T-helper 17 cell (primary cell): ENCODE measurements at places on chromosomes 13 and 19.

GRCh38 chr13:91491980-91492379, 93.6 kb downstream of the GPC5 start:
- no peaks in the 10 kb centered on the region for H3K4me1 ChIP-seq
- no peaks in the 10 kb centered on the region for H3K27me3 ChIP-seq
- H3K4me3 ChIP-seq: no peak overlapping the region
- no peak overlapping the region for H3K27ac ChIP-seq
- DNase-seq: no peak
- no peaks in the 10 kb centered on the region for H3K36me3 ChIP-seq

GRCh38 chr19:8460516-8461298, 15.9 kb downstream of the HNRNPM start:
- H3K4me3 ChIP-seq: no peak overlapping the region
- peaks cover 36% of the 10 kb centered on the region for H3K4me1 ChIP-seq
- no peak for DNase-seq
- H3K27me3 ChIP-seq: no peaks in the 10 kb centered on the region
- no peaks in the 10 kb centered on the region for H3K36me3 ChIP-seq

DNA sequence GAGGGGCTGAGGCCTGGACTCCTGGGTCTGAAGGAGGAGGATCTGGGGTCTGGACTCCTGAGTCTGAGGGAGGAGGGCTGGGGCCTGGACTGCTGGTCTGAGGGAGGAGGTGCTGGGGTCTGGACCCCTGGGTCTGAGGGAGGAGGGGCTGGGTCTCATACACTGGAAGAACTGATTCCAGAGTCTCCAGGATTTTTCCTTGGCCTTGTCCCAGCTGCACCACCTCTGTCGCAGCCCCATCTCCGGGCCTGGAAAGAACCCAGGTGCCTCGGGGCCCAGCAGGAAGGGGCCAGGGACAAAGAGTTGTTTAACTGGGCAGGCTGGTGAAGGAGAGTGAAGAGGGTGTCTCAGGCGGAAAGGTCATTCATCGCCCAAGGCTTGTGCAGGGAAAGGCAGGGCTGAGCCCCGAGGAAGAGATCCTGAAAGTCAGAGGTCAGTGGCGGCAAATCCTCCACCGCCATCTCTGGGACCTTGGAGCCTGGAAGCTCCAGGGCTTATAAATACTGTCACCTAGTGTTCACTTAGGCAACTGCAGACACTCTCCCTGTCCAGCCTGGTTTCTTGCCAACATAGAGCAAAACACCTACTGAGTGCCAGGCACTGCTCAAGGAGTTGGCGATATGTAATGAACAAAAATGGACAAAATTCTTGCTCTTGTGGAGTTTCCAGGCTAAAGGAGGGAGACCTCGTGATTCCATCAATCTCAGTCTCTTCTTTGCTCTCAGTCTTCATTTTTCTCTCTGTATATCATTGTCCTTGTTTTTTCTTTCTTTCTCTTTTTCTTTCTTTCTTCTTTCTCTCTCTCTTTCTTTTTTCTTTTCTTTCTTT, 4.4 kb upstream of the KCNN4 start:
- H3K4me1 ChIP-seq: peaks cover 45% of the 10 kb centered on the region
- peaks cover 3% of the 10 kb centered on the region for H3K36me3 ChIP-seq
- peak overlapping the region; percentile 80 for H3K4me3 ChIP-seq
- H3K27ac ChIP-seq: peak overlapping the region; percentile 95
- peaks cover 11% of the 10 kb centered on the region for H3K27me3 ChIP-seq

- H3K27me3 ChIP-seq: no peaks in the 10 kb centered on the region
- H3K27ac ChIP-seq: peak overlapping the region; percentile 78
- no peak overlapping the region for H3K4me3 ChIP-seq
- no peaks in the 10 kb centered on the region for H3K36me3 ChIP-seq
These were observed 19.9 kb downstream of the CEBPG start for GRCh38 chr19:33393286-33394005.

DNA sequence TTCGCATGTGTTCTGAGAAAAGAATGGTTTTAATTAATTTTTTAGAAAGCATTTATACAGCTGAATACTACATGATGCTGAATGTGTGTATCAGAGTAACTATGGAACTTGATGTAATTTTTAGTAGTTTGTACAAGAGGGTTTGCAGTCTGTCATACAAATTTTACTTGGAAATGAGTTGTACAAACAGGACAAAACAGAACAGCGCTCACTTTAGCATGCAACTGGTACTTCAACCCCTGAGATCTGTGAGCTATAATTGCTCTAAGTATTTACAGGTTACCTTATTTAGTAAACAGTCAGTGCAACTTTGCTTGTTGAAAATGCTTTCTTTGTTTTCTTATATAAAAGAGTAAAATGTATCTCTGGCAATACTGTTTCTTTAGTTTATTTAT, 706 bp downstream of the TNFRSF19 start:
- peaks cover 71% of the 10 kb centered on the region for H3K27me3 ChIP-seq
- no peak overlapping the region for H3K4me3 ChIP-seq
- DNase-seq: no peak
- H3K27ac ChIP-seq: no peak overlapping the region
- H3K36me3 ChIP-seq: no peaks in the 10 kb centered on the region

GRCh38 chr13:67392014-67392413, 161.9 kb upstream of the PCDH9 start:
- H3K36me3 ChIP-seq: no peaks in the 10 kb centered on the region
- H3K4me3 ChIP-seq: no peak overlapping the region
- H3K4me1 ChIP-seq: no peaks in the 10 kb centered on the region
- H3K27ac ChIP-seq: no peak overlapping the region

GRCh38 chr19:6886277-6886897, 992 bp upstream of the ADGRE1 start:
- DNase-seq: no peak
- no peaks in the 10 kb centered on the region for H3K27me3 ChIP-seq
- H3K27ac ChIP-seq: no peak overlapping the region
- no peaks in the 10 kb centered on the region for H3K36me3 ChIP-seq
- no peak overlapping the region for H3K4me3 ChIP-seq
- peaks cover 8% of the 10 kb centered on the region for H3K4me1 ChIP-seq

- H3K4me1 ChIP-seq: peaks cover 3% of the 10 kb centered on the region
- H3K4me3 ChIP-seq: no peak overlapping the region
- H3K27me3 ChIP-seq: peaks cover 32% of the 10 kb centered on the region
These were observed 180.4 kb downstream of the ZNF536 start for GRCh38 chr19:30552593-30552992.

DNA sequence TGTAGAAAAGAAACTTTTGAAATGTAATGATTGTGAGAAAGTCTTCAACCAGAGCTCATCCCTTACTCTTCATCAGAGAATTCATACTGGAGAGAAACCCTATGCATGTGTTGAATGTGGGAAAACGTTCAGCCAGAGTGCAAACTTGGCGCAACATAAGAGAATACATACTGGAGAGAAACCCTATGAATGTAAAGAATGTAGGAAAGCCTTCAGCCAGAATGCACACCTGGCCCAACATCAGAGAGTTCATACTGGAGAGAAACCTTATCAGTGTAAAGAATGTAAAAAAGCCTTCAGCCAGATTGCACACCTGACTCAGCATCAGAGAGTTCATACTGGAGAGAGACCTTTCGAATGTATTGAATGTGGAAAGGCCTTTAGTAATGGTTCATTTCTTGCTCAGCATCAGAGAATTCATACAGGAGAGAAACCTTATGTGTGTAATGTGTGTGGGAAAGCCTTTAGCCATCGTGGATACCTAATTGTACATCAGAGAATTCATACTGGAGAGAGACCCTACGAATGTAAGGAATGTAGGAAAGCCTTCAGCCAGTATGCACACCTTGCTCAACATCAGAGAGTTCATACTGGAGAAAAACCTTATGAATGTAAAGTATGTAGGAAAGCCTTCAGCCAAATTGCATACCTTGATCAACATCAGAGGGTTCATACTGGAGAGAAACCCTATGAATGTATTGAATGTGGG, 19.3 kb downstream of the ZNF583 start:
- H3K27ac ChIP-seq: no peak overlapping the region
- H3K27me3 ChIP-seq: no peaks in the 10 kb centered on the region
- peaks cover 4% of the 10 kb centered on the region for H3K36me3 ChIP-seq
- no peak overlapping the region for H3K4me3 ChIP-seq
- H3K4me1 ChIP-seq: no peaks in the 10 kb centered on the region
- DNase-seq: no peak

- H3K36me3 ChIP-seq: no peaks in the 10 kb centered on the region
- no peaks in the 10 kb centered on the region for H3K27me3 ChIP-seq
- no peaks in the 10 kb centered on the region for H3K4me1 ChIP-seq
- no peak overlapping the region for H3K4me3 ChIP-seq
These were observed 134.0 kb downstream of the COG6 start for GRCh38 chr13:39789451-39789850.

DNA sequence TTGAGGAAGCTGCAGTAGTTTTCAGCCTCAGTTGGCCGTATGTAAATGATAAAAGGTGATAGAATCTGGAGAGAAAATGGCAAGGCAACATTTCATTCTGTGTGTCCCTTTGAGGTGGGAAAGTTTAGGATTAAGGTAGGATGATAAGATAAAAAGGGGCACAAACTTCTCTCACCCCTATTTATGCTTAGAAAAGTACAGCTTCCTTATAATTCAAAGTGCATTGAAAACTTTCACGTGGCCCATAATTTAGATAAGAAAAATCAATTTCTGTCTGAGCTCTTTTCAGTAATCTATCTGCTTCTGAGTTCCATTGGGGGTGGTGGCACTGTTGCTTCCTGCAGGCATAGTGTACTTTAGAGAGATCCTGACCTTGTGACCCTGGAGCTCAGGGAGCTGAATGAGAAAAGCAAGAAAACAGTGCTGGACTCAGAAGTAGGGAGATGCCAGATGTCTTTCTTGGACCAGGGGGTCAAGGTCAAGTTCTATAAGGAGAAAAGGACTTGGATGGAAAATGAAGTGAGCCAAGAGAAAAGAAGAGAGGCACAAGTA, 187.3 kb downstream of the NDFIP2 start:
- H3K4me3 ChIP-seq: no peak overlapping the region
- H3K4me1 ChIP-seq: no peaks in the 10 kb centered on the region
- peaks cover 6% of the 10 kb centered on the region for H3K27me3 ChIP-seq
